HAP-1 (cell line): ENCODE measurements at places on chromosomes 7 and 10.

GRCh38 chr7:85074992-85075391 is 111.9 kb downstream of the SEMA3D start:
- no peak for DNase-seq

DNA sequence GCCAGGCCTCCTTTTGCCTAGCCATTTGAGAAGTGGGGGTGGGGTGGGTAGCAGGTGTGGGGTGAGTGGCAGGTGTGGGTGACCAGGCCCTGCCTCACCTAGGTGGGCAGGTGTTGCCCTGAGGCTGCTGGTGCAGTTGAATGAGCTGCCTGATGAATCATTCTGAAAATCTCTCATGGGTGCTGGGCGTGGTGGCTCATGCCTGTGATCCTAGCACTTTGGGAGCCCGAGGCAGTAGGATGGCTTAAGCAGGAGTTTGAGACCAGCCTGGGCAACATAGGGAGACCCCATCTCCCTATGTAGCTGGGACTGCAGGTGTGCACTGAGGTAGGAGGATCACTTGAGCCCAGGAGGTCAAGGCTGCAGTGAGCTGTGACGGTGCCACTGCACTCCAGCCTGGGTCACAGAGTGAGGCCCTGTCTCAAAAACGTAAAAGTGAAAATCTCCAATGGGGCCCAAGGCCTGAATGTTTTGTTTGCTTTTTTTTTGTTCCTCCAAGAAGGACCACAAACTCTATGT is 17.7 kb downstream of the TSPAN14 start:
- no peak for DNase-seq

DNA sequence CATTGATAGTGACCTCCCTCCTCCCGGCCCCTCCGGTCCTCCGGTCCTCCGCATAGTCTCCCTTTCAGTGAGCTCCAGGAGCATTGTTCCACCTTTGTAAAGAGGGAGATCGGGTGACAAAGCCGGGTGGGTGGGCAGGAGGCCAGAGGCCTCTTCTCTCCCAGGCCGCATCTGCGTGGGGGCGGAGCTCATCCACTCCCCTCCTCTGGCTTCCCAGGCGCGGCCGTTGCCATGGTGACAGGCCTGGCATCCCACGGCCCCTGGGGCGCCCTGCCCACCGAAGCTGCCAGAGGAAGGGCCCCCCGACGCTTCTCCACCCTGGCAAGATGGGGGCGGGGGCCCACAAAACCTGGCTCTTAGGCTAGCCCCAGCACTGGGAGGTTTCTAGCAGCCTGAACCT is 4.4 kb upstream of the FZD9 start:
- DNase-seq, result peak; percentile 95

GRCh38 chr10:123637326-123637880 is 28.8 kb upstream of the GPR26 start:
- DNase-seq, result no peak

GRCh38 chr7:107173191-107173590 is 4.4 kb downstream of the HBP1 start:
- DNase-seq, result no peak

- DNase-seq, result no peak
Observed at GRCh38 chr7:77542895-77543294, 5.8 kb downstream of the PTPN12 start.

GRCh38 chr7:11579141-11579540 is 252.9 kb downstream of the THSD7A start:
- no peak for DNase-seq

GRCh38 chr7:22121702-22122474 is 176.2 kb upstream of the CDCA7L start:
- no peak for DNase-seq

GRCh38 chr10:71589617-71590551 is 129.7 kb downstream of the C10orf105 start:
- DNase-seq, result no peak
